AG04450 (cell line): ENCODE measurements at places on chromosomes 1 and 21. TPM values are rescaled to one million over a fixed set of nuclear protein-coding genes. Genes with fewer than 3 reads are reported as not detected.

FALEC gene
- polyA plus RNA-seq: not detected in 2 replicates

DENND4B gene
- polyA plus RNA-seq: 10.3 and 13.3 TPM in 2 replicates

LEMD1 gene
- polyA plus RNA-seq: not detected in 2 replicates

HFM1 gene
- polyA plus RNA-seq: 0.04 TPM in 1 of 2 replicates, not detected in the other

CLCNKA gene
- not detected in 2 replicates for polyA plus RNA-seq

PKP1 gene
- 0.04 TPM in 2 replicates for polyA plus RNA-seq
